ENCODE measurements at places on chromosomes 3 and 15. TPM values are rescaled to one million over a fixed set of nuclear protein-coding genes. Genes with fewer than 3 reads are reported as not detected.
A peak's percentile ranks its signal among the peaks of the same experiment; 100 is the strongest.

The DGKG gene
- 0.92 TPM for total RNA-seq

DNA sequence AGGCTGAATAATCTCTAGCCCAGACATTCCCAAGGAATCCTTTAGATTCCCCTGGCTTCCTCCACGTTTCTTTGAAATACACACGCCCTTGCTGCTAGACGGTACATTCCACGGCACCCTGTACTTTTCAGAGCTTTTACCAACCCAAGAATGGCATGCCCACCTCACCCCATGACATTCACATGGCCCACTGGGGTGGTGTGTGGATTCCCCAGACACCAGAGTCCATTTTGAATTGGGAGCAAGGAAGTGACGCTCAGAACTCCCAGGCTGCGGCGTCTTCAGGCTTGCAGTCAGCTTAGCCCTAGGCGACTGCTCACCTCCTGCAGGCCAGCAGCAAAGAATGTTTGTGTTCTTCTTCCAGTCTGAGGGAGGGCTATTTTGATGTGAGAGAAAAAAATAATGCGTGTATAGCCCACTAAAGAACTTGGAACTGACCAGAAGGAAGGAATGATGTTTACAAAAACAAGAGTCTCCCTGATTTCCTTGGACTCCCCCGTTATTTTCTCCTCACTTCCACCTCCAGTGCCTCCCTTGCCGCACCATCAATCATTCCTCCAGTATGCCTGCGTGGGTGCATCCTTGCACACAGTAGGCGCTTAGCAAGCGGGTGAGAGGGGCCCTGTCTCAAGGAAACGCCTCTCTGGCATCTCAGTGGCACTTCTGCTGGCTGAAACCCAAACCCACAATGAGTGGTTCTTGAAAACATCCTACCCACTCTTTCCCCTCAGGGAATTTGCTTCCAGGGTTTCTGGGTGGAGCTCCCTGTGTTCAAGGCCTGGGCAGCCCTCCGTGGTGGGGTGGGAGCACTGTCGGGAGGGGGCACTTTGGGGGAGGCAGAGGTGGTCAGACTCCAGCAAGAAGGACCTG is 59.9 kb downstream of the SMAD6 start:
- DNase-seq, result no peak

DNA sequence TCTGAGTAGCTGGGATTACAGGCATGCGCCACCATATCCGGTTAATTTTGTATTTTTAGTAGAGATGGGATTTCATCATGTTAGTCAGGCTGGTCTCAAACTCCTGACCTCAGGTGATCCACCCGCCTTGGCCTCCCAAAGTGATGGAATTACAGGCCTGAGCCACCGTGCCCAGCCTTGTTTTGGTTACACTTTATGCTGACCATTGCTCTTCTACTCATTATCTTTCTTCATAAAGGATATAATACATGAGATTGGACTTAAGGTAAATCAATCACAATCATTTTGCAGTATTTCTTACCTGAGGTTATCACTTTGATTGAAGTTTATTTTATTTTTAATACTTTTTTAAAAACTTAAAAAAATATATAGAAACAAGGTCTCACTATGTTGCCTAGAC is 2.2 kb upstream of the LEO1 start:
- DNase-seq, result no peak

GRCh38 chr15:74422652-74423430 is 10.9 kb downstream of the SEMA7A start:
- DNase-seq, result peak; percentile 37

- peak; percentile 67 for DNase-seq
Measured at GRCh38 chr3:180804916-180805315, 107.6 kb upstream of the FXR1 start.

DNA sequence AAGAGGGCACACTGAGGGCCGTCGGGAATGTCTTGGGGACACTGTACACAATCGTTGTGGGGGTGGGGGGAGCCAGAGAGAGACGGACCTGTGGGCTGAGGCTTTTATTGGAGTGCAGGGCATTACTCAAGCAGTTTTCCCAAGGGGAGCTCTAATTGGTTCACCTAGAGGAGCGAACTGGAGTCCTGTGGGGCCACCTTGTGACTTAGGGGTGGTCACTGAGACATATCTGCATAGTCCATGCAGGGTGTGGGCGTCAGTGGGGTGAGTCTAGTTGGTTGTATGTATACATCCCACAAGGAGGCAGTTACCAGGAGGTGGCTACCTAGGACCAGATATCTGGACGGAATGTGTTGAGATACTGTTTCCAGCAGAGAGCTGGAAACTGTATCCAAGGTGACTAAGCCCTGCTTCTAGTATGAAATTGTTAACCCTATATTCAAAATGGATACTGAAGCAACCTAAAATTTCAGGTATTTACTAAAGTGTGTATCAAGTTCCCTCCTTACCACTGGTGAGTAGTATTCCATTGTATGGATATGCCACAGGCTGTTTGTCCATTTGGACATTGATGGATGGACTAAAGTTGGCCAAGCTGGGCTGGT is 2.6 kb upstream of the PIGZ start:
- DNase-seq, result no peak

The PIK3CA gene
- total RNA-seq, result 10.1 TPM

GRCh38 chr15:101313041-101313761 is 18.2 kb upstream of the SNRPA1 start:
- peak; percentile 11 for DNase-seq

The FAM107A gene
- total RNA-seq, result 0.31 TPM

GRCh38 chr3:124149771-124150170 is 157.8 kb upstream of the ROPN1 start:
- DNase-seq, result no peak

- no peak for DNase-seq
Measured at GRCh38 chr15:99504071-99504822, 61.5 kb upstream of the MEF2A start.

- no peak for DNase-seq
Measured at GRCh38 chr3:45641756-45642155, 47.2 kb downstream of the LIMD1 start.

The TUBGCP5 gene
- 18.8 TPM for total RNA-seq

The ATP13A5 gene
- total RNA-seq, result not detected

The EXOSC7 gene
- 85.7 TPM for total RNA-seq

The IMPG2 gene
- 0.09 TPM for total RNA-seq

GRCh38 chr3:188391592-188391991 is 237.6 kb downstream of the LPP start:
- no peak for DNase-seq

DNA sequence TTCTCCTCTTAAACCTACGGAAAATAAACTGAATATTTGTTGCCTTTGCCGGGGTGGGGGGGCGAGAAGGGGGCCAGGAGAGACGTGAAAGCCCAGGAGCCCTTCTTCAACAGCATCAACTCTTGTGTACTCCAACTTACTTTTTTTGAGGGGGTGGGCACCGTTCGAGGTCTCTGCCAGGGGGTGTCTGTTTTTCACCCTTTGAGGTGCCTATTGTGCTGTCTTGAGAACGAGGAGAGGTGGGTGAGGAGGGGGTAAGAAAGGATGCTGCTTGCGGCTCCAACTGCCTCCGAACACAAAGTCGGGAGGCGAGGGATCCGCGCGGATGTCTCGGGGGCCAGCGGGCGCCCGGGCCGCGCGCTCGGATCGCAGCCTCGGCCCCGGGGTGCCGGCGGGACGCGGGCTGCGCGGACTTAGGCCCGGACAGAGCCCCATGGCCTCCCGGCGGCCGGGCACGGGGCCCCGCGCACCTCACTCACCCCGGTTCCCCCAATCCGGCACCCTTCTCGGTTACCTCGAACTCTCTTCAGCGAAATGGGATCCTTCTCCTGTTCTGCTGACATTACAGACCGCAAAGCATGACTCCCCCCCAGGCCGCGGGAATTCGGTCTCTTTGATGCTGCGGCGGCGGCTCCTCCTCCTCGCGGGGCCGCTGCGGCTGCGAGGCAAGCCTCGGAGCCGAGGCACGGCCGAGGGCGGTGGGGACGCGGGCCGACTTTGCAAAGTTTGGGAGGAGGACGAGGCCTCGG is 650 bp downstream of the PYGO1 start:
- DNase-seq, result peak; percentile 52

GRCh38 chr15:66674756-66675155 is 27.3 kb upstream of the SMAD6 start:
- no peak for DNase-seq

DNA sequence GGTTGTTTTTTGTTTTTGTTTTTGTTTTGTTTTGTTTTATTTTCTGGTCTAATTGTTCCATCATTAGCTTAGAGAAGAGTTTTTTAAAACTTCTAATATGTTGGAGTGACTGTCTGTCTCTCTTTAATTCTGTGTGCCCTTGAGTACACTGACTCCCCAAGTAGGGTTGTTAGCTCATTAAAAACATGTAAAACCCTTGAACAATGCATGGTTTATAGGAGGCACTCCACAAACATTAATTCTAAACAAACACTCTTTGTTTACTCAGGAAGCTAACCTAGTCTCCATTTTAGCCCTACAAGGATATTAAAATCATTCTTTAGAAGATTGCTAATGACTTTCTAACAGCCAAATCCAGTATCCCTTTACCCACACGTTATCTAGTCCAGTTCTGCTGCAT is 100.5 kb downstream of the CGGBP1 start:
- DNase-seq, result no peak

- DNase-seq, result no peak
Measured at GRCh38 chr3:123818324-123818920, 65.7 kb downstream of the MYLK start.

The TMEM62 gene
- total RNA-seq, result 5.0 TPM

- no peak for DNase-seq
Measured at GRCh38 chr3:113721636-113722035, 24.4 kb downstream of the NAA50 start.

The IL17RB gene
- total RNA-seq, result 5.6 TPM

- DNase-seq, result no peak
Measured at GRCh38 chr15:81959196-81959595, 86.6 kb downstream of the MEX3B start.

The DUOXA2 gene
- 0.11 TPM for total RNA-seq

- DNase-seq, result no peak
Measured at GRCh38 chr15:88447741-88448140, 19.4 kb downstream of the MRPL46 start.

The COL6A6 gene
- 0.11 TPM for total RNA-seq

The PLCH1 gene
- total RNA-seq, result 8.8 TPM

The DPPA2 gene
- total RNA-seq, result 15.0 TPM

GRCh38 chr3:173902871-173903270 is 505.3 kb downstream of the NLGN1 start:
- no peak for DNase-seq

The ALDH1A3 gene
- total RNA-seq, result 9.9 TPM

DNA sequence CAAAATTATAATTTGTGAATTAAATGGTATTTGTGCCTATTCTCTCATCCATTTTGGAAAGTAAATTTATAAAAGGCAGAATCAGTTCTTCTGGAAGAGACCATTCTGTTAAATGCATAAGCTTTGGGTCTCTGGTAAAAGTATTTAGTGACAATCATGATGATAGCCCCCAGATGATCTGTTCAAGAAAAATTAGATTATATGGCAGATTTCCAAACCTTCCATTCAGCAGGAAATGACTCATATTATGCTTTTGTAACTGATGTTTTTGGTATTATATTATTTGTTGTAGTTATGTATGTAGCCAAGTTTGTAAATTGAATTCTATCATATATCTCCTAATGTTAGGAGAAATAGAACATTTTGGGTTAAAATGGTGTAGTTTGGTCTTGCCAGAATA is 340.8 kb upstream of the DPH6 start:
- no peak for DNase-seq

The MGLL gene
- 0.94 TPM for total RNA-seq

The CDHR4 gene
- 0.17 TPM for total RNA-seq

The ADCY5 gene
- total RNA-seq, result 26.8 TPM

DNA sequence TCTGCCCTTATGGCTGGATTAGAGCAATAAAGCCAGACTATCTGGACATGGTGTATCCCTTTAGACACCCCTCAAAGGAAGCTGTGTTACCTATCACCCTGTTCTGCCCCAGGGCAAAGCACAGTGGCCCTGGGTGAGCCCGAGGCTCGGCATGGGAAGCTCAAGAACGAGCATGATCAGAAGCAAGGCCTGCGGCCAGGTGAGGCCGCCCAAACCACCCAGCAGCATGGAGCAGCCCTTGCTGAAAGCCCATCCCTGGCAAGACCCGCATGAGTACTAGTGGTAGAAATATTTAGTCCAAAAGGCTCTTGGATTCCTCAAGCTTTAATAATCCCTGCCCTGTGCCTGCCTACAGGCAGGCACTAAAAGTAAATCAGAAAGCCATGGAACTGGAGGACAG is 261.1 kb downstream of the MEX3B start:
- DNase-seq, result no peak

DNA sequence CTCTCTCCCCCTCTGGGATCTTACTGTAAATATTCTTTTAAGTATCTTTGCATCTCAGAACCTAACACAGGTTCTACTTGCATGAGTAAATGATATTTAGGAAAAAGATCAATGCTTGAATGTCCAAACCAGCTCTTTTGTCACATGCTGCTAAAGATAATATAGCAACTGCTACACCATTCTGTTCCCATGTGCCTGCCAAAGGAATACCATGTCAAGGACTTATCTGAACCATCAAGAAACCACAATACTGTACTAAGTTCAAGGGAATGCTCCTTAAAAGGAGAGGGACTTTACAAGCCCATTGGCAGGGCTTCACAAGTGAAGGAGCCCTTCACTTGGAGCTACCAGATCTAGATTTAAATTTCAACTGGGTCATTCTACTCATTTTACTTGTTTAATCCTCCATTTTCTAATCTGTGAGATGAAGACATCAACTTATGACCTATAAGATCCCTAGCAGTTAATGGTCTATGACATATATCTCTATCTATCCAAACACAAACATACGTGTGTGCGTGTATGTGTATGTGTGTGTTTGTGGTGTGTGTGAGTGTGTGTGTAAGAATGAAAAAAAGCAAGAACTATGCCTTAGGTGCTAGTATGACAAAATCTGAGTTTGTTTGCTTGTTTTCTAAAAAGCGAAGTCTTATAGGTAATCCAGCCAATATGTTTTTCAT is 13.0 kb upstream of the SEC62 start:
- no peak for DNase-seq

DNA sequence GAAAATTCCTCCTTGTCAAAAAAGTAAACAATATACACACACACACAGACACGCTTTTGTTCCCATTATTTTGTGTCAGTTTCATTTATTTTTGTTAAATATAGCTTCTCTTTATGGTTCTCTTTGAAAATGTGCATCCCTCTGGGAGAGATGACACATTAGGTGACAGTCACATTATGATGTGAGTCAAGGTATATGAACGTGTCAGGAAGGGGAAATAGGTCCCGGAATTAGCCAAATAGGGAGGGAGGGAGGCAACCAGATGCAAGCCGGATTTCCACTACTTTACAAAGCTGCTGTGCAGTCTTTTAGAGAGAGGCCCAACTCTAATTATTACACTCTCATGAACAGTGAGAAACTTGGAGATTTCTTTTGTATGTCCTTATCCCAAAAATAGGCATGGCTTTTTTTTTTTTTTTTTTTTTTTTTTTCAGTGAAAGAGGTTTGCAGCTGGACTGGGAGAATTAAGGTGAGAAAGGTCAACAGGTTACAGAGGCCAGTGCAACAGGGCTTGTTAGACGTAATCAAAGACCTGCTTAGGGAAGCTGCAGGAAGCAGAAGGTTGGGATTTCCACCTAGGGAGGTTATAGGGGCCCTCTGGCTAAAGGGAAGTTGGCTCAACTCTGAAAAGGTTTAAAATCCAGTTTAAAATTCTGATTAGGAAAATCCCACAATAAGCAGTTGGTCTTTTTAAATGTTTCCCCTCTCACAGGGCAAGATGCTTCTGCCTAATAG is 240.5 kb upstream of the UBE2E1 start:
- no peak for DNase-seq

The LRRC49 gene
- 6.8 TPM for total RNA-seq

All from WTC11 (cell line).